ENCODE measurements at places on chromosomes 2 and 18.

DNA sequence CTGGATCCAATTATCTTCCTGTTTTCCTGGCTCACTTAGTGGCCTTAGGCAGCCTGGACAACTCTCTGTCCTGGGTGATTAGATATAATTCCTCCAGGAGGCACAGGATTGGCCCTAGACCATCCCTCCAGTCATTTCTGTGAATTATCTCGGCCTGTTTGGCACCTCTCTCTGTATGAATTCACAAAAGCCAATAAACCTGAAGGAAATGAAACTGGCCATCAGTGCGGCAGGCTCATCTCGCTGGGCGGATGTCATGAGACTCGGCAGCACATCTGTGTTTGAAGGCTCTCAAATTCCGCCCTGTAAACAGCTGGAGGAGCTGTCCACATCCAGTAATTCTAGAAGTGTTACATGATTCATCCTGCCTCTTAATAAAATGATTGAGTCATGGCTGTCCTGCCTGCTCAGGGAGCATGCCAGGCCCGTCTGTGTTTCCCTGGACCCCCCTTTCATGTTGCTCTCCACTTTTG is 38.6 kb downstream of the ACOXL start:
- peak; percentile 90 for DNase-seq

GRCh38 chr2:55059793-55060192 is 9.5 kb upstream of the RTN4 start:
- no peak for DNase-seq

GRCh38 chr2:38521835-38522234 is 80.9 kb downstream of the HNRNPLL start:
- no peak for DNase-seq

GRCh38 chr2:25402477-25402876 is 60.8 kb upstream of the DNMT3A start:
- DNase-seq = no peak

DNA sequence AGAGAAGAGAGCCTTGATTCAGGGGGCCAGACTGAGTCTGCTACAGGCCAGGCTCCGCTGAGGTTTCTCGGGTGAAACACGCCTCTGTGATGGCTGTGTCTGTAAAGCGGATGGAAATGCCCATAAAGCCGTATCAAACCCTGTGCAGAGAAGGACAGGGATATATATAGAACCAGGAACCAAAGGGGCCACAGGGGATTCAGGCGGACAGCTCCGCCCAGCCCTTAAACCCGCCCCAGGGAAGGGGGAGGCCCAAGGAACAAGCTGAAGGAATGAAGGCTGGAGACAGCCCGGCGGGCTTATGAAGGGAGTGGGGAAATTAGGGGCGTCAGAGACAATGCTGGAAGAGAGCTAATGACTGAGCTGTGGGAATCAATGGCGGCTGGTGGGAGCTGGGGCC is 42.1 kb downstream of the NHEJ1 start:
- DNase-seq = no peak

GRCh38 chr18:51516478-51517038 is 319.1 kb upstream of the MEX3C start:
- DNase-seq = no peak

DNA sequence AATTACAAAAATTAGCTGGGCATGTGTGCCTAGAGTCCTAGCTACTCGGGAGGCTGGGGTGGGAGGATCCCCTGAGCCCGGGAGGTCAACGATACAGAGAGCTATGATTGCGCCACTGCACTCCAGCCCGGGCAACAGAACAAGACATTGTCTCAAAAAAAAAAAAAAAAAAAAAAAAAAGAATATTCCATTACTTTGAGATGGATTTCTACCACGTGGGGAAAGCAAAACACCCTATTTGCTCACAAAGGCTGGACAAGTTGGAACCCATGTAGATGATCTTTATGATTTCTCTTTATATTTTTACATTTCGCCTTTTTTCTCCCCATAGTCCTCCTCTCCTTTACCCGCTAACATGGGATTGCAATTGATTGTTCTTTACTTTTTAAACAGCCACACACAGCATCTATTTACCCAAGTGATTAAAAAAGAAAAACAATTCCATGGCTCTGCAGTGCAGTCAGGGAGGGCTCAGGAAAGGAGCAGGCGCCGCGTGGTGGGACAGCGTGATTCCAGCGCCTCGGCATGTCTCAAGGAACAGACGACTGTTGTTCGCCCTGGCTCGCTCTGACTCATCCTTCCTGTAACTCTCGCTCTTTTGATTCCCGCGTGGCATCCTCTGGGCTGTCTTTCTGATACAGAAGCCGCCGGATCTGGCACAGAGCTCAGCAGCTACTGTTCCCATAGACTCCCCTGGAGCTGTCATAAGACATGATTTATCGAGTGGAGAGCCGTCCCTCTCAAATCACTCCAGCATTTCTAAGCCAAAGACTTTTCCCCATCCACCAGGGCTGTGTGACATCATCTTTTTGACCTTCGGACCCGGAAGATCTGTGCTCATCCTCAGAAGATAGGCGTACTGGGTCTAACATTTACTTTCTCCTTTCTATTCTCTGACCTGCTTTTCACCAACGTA is 230.4 kb upstream of the AGAP1 start:
- DNase-seq = no peak

DNA sequence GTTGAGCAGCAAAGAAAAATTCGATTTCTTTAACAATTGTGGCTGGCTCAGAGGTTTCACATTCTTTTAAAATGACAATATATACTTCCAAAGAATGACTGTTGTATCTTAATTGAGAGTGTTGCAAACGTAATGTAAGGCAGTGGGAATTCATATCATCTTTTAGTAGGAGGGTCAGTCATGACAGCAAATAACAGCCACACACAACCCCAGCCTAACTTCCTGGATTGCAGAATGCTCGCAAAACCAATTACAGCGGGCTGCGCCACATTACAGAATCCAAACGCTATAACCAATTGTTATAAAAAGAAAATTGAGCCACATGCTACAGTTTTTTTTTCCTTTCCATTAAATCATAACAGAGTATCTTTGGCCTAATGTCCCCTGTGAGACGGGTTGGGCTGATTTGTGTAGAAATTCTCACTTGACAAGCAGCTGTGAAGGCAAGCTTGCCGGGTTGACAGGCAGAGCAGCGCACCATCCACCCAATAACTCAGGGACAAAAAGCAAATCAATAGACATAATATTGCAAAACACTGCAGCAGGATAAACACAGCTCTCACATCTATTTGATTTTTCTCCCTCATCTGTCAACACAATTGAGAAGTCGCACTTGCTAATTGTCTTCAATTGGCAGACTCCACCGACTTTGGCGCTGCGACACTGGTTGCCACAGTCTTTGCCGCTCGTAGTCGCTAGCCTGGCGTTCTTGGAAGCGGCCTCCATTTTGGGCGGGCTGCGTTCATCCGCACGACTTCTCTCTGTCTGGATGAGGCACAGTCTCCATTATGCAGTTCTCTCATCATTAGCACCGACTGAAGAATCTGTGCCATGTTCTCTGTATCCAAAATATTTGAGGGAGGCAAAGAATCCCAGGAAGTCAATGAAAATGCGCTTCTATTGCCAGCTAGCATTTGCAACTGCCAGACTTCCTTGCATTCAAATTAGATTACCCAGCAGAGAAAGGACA is 95.0 kb upstream of the CCDC68 start:
- no peak for DNase-seq

DNA sequence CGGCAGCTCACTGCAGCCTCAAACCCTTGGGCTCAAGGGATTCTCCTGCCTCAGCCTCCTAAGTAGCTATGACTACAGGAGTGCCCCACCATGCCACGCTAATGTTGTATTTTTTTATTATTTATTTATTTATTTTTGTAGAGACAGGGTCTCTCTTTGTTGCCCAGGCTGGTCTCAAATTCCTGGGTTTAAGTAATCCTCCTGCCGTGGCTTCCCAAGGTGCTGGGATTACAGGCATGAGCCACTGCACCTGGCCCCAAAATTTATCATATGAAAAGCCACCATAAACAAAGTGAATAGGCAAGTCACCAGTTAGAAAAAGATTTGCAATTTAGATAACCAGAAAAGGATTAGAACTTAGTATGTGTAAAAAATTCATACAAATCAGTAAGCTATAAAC is 138.6 kb upstream of the NCK2 start:
- no peak for DNase-seq

- DNase-seq = no peak
These were observed at the start of gene ABHD1 for GRCh38 chr2:27123302-27124150. ABHD1 (plus strand) TSS chr2:27123815; CDS start chr2:27123949, 134 bp downstream.

GRCh38 chr2:67619204-67619603 is 222.1 kb downstream of the ETAA1 start:
- no peak for DNase-seq

DNA sequence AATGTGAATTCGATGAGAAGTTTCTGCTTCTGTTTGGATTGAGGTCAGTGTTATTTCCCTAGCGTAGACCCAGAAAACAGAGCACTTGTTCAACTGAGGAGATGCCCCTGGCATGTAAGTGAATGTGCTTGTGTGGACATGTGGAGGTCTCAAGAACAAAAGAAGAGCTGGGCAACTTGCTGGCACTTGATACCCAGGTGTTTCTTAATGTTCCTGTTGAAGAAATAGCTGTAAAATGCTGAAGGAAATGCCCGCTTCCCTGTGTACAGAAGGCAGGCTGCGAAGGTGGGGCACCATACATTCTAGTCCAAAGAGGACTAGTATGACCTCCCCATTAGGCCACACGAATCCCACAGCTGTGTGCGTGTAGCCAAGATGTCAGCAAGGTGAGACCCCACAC is 9.8 kb upstream of the LBH start:
- no peak for DNase-seq

DNA sequence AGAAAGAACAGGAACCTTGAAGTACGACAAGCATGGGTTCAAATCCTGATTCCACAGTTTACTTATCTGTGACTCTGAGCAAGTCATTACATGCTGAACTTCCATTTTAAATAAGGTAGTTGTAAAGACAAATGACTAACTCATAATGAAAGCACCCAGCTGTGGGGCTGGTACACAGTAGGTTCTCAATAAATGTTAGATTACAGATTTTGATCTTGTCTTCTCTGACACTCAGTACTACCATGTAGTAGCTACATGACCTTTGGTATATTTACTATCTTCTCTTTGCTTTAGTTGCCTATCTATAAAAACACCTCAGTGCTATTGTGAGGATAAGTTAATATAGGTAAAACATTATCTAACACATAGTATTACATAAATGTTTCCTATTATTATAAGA is 3.2 kb downstream of the TRAK2 start:
- no peak for DNase-seq

DNA sequence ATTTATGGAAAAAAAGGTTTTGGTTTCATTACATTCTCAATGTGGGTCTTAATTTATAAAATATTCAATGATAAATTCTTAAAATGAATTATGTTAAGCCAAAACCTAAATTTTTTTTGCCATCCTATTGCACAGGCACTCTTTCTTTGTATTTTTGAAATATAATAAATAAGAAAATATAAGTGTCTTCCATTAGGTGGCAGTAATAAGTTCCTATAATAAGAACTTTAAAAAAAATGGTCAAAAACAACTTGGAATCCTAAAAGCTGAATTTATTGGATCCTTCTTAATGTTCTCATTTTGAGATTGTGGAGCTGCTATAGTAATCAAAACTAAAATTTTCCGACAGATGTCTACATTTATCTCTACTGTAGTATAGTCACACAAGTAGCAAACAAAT is 5.7 kb downstream of the CALCRL start:
- DNase-seq = no peak

DNA sequence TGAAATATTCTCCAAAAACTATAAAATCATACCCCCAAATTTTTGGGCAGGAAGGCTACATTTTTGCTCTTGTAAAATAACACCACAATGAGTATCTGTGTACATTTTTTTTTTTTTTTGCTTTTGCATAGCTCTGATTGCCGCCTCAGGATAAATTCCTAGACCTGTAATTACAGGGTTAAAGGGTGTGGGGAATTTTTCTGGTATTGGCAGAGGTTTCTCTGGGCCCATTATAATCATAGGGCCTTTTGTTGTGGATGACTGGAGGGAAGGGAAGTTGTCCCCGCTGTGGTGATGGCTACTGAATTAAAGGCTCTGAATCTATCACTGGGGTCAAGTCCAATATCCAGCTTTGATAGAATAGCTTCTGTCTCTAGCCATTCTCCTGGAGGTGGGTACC is 26.6 kb downstream of the CCDC195 start:
- no peak for DNase-seq

GRCh38 chr2:72361521-72361920 is 213.9 kb upstream of the CYP26B1 start:
- no peak for DNase-seq

- no peak for DNase-seq
These were observed 58.6 kb upstream of the VRK2 start for GRCh38 chr2:57987835-57988573.

DNA sequence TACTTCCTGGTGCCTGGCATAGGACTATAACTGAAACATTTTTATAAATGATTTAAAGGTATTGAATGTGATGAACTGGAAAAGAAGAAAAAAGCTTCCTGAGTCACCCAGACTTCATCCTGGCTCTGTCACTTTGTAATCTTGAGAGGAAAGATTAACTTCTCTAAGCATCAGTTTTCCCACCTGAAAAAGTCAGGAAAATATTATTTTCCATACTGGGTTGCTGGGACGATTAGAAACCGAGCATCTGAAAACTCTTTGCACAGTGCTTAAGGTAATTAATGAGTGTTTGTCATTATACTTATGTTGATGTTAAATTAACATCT is 71.8 kb downstream of the FMNL2 start:
- no peak for DNase-seq

- no peak for DNase-seq
These were observed 440.5 kb upstream of the SMIM21 start for GRCh38 chr18:75868031-75868430.

DNA sequence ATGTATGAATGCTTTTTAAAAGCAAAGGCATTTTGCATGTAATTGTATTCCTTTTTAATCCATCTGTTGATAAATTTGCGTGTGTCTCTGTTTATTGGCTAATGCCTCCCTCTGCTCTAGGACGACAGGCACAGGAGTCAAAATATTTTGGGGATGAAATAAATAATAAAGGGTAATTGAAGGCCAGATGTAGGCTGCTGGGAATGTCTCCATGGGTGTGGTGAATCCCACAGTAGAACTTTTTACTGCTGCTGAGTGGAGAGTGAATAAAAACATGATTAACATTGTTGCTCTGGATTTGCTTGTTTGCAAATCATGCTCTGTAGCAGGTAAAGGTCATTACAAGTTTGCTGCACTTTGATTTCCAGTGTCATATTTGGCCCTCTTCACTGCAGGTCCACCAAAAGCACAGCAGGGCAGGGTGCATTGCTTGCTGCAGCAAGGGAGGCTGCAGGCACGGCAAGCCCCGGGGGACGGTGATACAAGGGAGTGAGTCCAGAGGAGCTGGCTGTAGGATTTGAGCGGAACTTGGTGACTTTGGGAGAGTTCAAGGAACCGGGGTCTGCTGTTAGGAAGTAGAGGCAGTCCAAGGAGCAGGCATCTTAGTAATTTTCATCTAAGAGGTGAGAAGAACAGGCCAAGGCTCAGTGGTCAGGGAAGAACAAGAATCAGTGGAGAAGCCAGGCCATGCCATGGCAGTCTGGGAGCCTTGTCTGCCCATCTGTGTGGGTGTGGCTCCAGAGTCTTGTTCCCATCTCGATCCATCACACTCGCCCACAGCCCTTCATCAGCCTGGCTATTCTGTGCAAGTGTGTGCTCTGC is 201.5 kb upstream of the RAB6C start:
- DNase-seq = no peak

GRCh38 chr2:47935071-47935470 is 28.8 kb upstream of the FBXO11 start:
- no peak for DNase-seq

All from NCI-H524 (cell line).